ENCODE measurements at places on chromosomes 4 and X.
A peak's percentile ranks its signal among the peaks of the same experiment; 100 is the strongest.

GRCh38 chr4:61824454-61824853 is 624.3 kb downstream of the ADGRL3 start:
- no peak for DNase-seq

GRCh38 chrX:1093586-1094421 is 118.6 kb downstream of the CRLF2 start:
- DNase-seq = no peak

GRCh38 chrX:102767287-102767686 is 46.7 kb downstream of the GPRASP3 start:
- no peak for DNase-seq

GRCh38 chrX:80354966-80355465 is 65.2 kb upstream of the TENT5D start:
- DNase-seq = no peak

GRCh38 chr4:32597354-32597753 is 1877.2 kb downstream of the PCDH7 start:
- no peak for DNase-seq

DNA sequence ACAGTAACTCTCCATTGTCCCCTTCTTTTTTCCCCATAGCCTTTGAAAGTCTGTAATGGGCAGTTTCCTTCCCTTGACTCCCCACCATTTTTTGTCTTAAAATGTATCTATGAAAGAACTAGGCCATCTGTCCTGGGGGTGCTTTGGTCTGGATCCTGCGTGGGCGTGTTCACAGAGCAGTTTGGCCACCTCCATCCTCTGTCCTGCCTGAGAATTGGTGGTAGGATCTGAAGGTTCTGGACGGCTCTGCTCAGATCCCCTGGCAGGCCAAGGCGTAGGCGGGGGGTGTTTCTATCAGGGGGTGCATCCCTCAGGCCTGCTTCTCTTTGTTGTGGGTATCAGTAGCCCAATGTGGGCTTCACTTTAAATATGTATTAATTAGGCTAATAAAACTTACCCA is 107.1 kb downstream of the FAM193A start:
- DNase-seq = no peak

GRCh38 chrX:150074175-150074574 is 135.9 kb upstream of the EOLA2 start:
- DNase-seq = no peak

DNA sequence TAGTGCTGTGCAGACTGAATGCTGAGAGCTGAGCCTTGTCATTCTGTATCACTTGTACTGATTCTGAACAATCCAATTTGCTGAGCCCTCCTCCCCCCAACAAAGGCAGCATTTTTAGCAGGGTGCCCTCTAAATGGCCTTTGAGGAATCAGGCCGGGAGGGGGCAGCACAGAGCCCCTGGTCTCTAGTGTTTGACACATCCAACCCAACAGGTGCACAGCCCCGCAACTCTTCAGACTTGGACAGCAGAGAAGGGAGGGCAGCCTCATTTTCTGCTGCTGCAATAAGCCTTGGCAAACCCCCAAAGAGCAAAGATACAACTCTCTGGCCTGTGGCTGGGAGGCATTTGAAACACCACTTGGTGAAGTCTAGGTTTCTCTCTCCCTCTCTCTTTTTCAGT is 3.4 kb downstream of the ATP1B4 start:
- peak; percentile 3 for DNase-seq

DNA sequence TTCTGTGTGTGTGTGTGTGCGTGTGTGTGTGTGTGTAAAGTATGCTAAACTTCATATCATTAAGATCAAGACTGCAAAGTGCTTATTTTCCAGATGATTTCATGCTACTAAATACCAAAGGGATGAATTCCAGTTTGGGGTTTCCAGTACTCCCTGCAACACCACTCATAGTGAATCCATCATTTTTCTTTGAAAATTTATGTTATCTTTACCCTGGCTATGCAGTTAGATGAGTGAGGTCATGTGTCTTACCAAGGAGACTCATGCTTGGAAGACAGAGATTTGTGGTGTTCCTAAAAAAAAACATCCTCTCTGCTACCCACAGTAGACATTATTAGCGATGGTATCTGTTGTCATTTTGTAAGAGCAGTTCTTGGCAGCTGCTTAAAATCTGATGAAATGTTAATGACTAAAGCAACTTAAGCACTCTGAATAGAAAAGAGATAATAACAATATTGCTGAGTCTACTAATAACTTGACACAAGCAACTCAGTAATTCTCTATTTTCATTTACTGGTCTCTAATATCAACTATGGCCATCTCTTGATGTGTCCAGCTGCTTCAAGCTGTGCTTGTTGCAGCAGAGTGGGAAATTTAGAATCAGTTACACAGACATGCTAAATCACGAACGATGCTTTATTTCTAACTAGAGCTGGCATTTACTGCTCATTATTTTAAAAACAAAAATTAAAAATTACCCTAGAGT is 1953.0 kb upstream of the IGFBP7 start:
- DNase-seq = no peak

GRCh38 chr4:139209470-139210063 is 32.5 kb upstream of the ELF2 start:
- DNase-seq = no peak
